Fibroblast of skin of scalp (primary cell): ENCODE measurements at places on chromosomes 11 and 22.
A peak's percentile ranks its signal among the peaks of the same experiment; 100 is the strongest.

GRCh38 chr22:46063846-46064227, 86.5 kb upstream of the PPARA start:
- no peak for DNase-seq

DNA sequence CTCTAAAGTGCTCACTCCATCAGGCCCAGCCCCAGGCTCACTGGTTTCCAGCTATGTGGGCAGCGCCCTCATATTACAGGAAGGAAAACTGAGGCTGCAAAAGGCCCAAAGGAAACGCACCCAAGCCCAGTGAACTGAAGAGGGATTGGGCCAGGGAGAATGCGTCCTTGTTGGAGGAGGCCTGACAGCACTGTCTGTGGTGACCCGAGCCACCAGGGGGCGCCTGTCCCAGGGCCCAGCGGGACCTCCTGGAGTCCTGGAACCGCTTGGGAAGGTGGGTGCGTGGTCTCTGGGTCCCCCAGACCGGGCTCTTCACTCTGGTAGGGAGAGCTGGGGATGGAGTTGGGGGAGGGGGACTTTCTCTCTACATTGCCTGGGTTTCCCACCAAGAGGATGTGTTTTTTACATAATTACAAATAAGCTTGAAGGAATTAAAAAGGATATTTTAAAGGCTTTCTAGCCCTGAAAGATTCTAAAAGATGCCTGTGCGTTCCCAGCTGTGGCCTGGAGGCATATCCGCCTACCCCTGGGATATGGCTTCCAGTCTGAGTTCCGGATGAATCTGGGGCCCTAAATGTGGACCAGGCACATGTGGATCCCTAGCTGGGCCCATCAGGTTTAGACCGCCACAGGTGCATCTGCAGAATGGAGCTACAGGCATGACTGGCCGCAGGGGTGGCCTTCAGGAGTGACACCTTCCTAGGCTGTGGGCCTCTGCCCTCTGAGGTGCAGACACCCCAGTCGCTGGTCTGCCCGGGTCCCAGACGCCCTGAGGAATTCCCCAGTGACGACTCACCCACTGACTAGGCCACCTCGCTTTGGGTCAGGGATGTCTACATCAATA, 4.2 kb downstream of the SPI1 start:
- peak; percentile 68 for DNase-seq

GRCh38 chr11:98027652-98028051, 993.1 kb upstream of the CNTN5 start:
- DNase-seq: no peak

GRCh38 chr11:75112200-75112599, 15.5 kb upstream of the OR2AT4 start:
- no peak for DNase-seq

DNA sequence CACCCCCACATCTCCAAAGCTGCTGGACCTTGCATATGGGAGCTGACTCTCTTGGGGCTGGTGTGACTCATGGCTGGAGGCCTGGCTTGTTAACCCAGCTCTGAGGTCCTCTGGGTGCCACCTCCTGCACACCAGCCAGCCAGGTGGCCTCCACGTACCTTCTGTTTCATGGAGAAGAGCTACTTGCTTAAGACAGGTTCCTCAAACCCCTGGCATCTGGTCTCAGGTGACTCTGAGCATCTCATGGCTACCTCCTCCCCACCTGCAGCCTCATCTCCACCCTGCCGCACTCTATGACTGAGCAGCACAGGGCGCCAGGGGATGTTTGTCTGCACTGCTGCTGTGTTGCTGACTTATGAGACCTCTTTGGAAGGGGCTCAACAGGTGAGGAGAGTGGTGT, 55.7 kb downstream of the BCR start:
- DNase-seq: no peak

- DNase-seq: no peak
These were observed 10.4 kb downstream of the DGAT2 start for GRCh38 chr11:75778962-75779361.

GRCh38 chr22:41518048-41518347, 26.3 kb downstream of the POLR3H start:
- no peak for DNase-seq

DNA sequence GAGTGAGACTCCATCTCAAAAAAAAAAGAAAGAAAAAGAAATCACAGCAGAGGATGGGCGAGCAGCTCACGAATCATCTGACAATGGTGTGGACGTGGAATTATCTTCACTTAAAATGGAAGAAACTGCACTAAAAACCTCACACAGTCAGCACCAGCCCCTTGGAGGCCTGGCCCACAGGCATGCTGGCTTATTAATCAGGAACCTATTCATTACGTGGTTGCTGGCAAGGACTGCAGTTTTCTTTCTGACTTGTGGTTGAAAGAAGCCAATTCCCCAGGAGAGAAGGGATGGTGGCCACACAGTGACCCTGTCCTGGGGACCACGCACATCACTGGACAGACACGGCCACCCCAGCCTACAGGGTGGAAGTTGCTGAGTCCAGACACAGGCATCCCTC, 401.1 kb downstream of the CTTN start:
- peak; percentile 5 for DNase-seq

GRCh38 chr11:60078745-60079144, 9.7 kb upstream of the MS4A2 start:
- DNase-seq: no peak

DNA sequence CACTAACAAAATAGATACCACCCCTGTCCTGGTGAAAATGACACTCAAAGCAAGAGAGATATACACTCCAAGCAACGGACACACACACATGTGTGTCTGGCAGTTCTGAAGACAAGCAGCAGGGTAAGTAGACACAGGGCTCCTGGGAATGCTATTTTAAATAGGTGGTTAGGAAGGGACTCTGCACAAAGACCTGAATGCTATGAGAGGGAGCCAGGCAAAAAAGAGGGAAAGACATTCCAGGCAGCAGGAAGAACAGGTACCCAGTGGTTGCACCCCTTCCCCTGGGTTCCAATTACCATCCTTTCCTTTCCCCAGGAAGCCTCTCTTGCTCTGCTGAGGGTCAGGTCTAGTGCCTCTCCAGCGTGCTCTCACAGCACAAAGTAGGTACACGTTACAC, 3.0 kb downstream of the UFD1 start:
- no peak for DNase-seq

- no peak for DNase-seq
These were observed 40.7 kb upstream of the TTC12 start for GRCh38 chr11:113273720-113274119.

- no peak for DNase-seq
These were observed 3.5 kb downstream of the SYVN1 start for GRCh38 chr11:65130631-65131416.

- DNase-seq: peak; percentile 74
These were observed 37.4 kb upstream of the NCR3LG1 start for GRCh38 chr11:17314232-17314547.

DNA sequence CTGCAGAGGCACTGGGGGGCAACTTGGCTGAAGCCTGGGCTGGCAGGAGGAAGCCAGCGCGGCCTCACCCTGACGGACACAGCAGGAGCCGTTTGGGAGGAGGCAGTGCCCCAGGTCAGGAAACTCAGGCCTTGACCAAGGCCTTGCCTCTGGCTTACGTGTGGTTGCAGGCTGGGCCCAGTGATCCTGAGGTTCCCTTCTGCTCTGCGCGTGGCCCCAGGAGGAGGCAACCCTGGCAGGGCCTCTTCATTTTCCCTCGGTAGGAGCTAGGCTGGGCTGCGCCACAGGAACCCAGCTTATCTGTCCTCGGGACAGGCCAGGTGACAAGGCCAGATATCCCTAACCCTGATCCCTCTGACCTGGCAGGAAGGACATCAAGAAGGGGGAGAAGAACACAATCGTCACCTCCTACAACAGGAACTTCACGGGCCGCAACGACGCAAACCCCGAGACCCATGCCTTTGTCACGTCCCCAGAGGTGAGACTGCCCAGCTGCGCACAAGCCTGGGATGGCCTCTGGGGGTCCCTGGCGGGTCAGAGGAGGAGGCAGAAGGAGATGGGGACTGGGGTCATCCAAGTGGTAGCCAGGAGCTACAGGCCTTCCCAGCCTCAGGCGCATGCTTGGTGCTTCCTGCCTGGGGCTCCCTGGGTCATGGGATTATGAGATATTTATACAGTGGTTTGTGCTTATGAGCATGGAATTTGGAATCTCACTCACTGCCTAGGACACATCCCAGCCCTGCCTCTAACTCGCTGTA, 20.6 kb downstream of the POLR3H start:
- DNase-seq: peak; percentile 52

GRCh38 chr11:71301858-71302533, 49.6 kb upstream of the SHANK2 start:
- no peak for DNase-seq

- no peak for DNase-seq
These were observed 349.7 kb upstream of the MPPED2 start for GRCh38 chr11:30935861-30936260.

GRCh38 chr11:129652835-129653234, 162.8 kb upstream of the TMEM45B start:
- DNase-seq: peak; percentile 27

DNA sequence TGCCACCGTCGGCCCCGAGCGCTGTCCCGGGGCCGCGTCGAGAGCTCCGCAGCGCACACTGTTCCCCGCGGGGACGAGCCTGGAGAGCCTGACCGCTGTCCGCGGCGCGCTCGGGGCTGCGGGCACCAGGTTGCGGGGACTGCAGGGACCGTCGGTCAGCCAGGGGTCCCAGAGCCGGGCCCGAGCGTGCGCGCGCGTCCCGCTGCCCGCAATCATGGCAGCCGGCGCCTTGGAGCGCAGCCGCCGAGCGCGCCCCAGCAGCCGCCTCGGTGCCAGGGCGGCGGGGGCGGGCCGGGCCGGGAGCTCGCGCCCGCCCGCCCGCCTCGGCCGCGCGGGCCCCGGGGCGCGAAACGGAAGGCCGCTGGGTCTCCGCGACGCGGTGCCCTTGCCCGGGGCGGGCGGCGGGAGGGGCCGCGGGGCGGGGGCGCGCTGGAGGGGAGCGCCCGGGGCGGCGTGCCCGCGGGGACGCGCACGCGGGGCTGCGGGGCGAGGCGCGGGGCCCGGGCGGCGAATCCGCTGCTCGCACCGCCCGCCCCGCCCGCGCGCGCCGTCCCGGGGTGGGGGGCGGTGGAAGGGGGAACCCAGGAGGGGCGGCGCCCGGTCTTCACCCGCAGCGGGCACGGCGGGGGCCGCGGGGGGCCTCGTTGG, 79.4 kb upstream of the PPARA start:
- peak; percentile 86 for DNase-seq

DNA sequence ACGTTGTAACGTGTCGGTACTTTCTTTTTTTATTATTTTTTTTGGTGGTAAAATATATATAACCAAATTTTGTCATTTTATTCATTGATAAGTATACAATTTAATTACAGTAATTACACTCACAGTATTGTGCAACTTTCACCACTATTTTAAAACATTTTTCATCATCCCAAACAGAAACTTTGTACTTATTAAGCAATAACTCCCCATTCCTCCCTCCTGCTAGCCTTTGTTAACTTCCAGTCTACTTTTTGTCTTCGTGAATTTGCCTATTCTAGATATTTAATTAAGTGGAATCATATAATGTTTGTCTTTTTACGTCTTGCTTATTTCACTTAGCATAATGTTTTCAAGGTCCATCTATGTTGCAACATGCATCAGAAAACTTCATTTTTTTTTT, 58.5 kb downstream of the STIM1 start:
- DNase-seq: no peak

DNA sequence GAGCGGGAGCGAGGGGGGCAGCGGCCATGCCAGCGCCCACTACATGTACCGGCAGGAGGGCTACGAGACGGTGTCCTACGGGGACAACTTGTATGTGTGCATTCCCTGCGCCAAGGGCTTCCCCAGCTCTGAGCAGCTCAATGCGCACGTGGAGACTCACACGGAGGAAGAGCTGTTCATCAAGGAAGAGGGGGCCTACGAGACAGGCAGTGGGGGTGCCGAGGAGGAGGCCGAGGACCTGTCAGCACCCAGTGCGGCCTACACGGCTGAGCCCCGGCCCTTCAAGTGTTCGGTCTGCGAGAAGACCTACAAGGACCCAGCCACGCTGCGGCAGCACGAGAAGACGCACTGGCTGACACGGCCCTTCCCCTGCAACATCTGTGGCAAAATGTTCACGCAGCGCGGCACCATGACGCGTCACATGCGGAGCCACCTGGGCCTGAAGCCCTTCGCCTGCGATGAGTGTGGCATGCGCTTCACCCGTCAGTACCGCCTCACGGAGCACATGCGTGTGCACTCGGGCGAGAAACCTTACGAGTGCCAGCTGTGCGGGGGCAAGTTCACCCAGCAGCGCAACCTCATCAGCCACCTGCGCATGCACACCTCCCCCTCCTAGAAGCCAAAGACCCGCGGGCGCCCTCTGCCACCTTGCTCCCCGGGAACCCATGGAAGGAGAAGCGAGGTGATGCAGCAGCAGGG, 20.9 kb upstream of the TMEM191C start:
- DNase-seq: no peak

DNA sequence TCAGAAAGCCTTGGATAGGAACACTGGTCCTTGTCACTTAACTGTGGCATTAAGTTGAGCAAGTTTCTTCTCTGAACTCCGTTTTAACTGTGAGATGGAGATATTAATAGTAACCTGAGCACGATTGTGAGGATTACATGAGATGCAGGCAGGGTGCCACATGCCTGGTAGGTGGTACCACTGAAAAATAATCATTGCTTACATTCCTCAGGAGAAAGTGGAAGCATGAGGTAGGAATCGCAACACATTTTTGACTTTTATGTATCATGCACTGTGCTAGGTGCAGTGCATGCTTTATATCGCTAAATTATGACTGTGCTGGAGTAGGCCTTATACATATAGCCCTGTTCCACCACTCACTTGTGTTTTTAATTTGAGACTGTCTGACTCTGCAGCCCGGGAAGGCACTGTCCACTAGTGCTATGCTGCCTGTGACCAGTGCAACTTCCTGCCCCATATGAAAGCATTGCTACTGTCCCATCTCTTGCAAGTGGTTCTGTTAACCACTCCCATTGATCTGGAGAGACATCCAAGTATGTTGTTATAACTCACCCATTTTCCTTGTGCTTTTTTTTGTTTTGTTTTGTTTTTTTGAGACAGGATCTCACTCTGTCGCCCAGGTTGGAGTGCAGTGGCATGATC, 1.0 kb downstream of the UQCR10 start:
- DNase-seq: no peak

GRCh38 chr11:9385327-9385899, 961 bp downstream of the IPO7 start:
- DNase-seq: no peak

DNA sequence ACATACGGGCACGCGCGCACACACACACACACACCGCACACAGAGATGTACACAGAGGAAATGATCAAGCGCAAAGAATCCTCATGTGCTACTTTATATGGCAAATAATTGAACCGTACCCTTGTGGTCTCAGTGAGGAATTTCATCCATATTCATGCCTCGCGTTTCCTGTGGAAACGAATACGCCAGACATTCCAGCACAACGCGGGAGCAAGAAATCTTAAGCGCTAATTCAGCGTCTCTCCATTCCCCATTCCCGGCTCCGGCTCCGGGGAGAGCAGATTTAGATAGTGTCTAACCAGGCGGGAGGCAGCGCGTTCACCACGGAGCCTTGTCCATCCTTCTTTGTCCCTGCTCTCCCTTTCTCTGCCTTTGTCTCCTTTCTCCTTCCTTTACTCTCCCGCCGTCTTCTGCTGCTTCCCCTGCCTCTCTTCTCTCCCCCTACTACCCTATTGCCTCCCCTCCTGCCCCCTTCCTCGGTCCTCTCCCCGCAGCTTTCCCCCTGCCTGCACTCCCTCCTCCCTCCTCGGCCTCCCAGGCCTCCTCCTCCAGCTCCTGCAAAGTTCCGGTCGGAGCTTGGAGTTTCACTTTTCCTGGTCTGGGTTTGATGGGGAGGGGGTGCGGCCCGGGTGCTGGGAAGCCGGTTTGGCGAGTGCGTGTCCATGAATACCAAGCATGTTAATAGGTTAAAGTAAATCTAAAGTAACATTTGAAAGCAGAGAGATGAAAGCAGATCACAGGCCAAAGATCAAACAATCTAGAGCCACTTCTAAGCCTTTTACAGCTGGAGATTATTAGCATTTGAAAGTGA, 579.3 kb downstream of the BUD13 start:
- peak; percentile 86 for DNase-seq

GRCh38 chr22:37559901-37560607, at the start of gene CDC42EP1:
CDC42EP1 (plus strand) TSS chr22:37560480; CDS start chr22:37566350, 5,870 bp downstream.
- DNase-seq: peak; percentile 80
